ENCODE measurements at places on chromosomes 7 and 10.

GRCh38 chr10:61642150-61642571 lies 20.6 kb upstream of the CABCOCO1 start:
- no peak for DNase-seq

DNA sequence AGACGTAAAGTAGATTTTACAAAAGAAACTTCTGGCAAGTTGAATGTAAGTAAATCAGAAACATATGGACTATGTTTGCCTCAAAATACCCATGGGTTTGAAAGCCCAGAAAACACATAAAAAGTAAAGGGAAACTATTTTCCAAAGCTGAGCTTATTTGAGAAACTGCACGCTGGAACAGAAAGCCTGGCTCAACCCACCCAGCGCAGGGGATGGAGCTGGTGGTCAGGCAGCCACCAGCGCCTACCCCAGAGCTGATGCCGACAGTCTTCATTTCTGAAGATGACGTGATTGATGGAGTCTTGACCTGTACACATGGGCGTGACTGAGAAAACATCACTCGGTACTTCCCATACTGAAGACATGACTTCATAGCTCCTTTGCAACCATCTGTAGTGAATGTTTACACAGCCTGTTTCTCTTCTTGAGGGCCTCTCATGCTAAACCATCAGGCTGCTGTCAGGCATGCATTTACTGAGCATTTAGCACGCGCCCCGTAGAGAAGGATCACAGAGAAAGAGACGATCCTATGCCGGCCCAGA lies 232.6 kb upstream of the AUTS2 start:
- no peak for DNase-seq

GRCh38 chr10:76649723-76650127 lies 987.9 kb downstream of the KCNMA1 start:
- no peak for DNase-seq

GRCh38 chr7:49297958-49298357 lies 373.6 kb downstream of the CDC14C start:
- no peak for DNase-seq

DNA sequence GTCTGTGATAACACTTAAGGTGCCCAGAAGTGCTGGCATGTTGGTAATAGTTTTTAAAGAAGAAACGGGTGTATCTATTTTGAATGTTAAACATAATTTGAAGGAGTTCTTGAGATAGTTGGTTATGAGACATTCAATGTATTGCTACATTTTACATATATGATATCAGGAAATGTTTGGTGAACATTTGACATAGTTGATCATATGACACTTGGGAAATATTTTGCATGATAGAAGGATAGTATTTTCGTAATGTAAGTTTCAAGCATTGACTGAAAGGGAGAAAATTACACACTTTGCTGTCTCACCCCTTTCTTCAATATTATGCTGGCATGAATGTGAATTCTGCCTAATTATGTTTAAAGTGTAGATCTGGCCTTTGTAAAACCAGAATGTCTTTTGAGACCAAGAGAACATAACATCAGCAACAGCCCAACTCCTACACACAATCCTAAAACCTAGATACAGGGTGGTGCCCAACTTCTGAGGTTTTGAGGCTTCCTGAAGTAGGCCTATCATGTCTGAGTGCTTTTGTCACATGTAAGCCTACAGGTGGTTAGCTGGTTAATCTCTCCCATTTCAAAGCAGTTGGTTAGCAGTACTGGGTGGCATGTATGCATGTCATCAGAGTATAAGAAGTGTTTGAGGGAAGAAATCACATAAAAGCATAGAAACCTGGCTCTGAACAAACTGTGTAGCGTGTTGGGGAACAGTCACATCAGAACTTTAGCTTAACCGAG lies 2.1 kb downstream of the ADD3 start:
- DNase-seq: no peak

DNA sequence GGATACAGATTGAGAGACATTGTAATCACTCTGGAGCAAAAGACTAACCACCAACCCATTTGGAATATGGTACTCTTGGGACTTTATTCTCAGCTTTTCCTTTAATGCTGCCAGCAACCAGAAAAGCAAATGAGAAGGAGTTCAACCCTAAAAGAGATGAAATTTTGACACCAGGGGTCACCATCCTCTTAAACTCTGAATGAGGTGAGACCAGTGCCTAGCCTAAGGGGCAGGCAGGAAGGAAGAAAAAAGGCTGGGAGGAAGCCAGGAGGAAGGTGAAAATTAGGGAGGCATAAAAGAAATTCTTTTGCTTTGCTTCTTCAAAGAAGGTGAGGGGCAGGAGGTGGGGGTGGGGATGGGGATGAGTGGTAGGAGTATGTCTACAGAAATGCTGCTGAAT lies 135.8 kb downstream of the JAZF1 start:
- DNase-seq: no peak

DNA sequence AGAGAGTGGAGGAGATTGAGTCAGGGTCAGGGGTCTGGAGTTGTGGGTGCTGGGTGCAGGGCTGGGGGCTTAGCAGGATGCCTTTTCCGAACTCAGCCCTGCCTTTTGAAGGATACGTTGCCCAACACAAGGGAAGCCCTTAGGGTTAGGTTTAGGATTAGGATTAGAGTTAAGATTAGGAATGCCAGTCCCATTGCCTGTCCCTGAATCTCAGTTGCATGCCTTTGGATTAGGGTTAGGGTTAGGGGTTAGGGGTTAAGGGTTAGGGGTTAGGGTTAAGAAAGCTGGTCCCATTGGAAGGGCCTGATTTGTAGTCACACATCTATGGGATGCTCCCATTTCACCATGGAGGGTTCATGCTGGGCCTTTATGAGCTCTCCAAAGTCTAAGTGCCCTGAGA lies 20.8 kb upstream of the ZNF488 start:
- no peak for DNase-seq

GRCh38 chr7:134701272-134701671 lies 54.6 kb downstream of the BPGM start:
- DNase-seq: peak; percentile 5

DNA sequence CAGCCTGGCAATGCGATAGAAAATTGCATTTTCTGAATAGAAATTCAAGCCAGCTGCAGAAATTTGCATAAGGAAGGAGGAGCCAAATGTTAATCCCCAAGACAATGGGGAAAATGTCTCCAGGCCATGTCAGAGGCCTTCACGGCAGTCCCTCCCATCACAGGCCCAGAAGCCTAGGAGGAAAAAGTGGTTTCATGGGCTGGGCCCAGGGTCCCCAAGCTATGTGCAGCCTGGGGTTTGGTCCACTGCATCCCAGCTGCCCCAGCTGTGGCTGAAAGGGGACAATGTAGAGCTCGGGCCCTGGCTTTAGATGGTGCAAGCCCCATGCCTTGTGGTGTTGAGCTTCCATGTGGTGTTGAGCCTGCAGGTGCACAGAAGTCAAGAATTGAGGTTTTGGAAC lies 10.0 kb upstream of the GARIN1A start:
- DNase-seq: no peak

DNA sequence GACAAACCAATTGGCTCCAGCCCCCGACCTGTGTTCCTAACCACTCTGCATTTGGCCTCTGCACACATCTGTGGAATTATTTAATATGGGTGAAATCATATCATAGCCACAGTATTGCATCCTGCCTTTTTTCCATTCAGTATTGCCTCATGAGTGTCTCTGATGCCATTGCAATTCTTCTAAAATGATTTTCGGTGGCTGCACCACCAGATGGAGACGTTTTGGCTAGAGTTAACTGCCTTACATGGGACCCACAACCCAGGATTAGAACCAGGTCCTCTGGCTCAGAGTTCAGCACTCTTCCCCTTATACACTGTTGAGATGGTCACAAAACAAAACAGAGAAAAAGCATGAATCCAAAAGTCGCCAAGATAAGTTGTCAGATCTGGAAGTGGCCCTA lies 180.8 kb downstream of the EMX2 start:
- no peak for DNase-seq

DNA sequence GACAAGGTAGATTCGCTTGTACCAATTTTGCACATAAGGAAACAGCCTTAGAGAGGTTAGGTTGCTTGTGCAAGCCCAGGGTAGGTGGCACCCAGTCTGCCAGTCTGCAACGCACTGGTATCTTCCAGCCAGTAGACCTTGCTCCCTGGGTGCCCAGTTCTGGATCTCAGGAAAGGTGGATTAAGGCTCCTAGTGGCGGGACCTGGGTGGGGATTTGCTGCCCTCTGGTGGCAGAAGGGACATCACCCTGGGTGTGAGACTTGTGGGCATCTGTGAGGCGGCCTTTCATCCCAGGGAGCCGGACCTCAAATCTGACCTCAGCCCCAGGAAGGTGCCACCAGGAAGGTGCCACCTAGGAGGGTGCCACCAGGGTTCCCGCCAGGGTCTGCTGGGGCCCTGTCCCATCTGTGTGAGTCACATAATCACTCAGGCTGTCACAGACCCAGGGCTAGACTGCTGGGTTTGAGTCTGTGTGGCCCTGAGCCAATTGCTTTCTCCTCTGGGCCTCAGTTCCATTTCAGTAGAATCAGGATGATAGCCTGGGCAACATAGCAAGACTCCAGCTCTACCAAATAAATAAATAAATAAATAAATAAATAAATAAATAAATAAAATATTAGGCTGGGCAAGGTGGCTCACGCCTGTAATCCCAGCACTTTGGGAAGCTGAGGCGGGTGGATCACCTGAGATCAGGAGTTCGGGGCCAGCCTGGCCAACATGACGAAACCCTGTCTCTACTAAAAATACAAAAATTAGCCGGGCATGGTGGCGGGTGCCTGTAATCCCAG lies 5.3 kb upstream of the PRKRIP1 start:
- peak; percentile 51 for DNase-seq

DNA sequence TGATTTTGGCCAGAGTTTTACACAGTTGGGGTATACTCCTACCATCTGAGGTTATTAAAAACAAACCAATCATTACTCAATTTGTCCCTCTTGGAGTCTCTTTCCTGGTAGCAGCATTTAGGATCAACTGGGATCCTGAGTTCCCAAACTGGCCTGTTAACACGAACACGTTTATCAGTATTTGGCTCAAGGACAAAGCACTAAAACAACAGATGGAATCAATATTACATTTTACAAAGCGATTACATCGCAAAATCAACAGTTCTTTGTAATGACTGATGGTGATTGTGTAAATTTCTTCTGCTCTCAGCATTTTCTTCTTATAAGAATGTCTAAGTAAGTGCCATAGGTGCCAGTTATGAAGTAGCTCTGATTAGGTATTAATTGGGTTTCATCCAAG lies 582.9 kb upstream of the ANKRD30A start:
- no peak for DNase-seq

GRCh38 chr10:11896549-11897200 lies 73.5 kb downstream of the PROSER2 start:
- DNase-seq: no peak

DNA sequence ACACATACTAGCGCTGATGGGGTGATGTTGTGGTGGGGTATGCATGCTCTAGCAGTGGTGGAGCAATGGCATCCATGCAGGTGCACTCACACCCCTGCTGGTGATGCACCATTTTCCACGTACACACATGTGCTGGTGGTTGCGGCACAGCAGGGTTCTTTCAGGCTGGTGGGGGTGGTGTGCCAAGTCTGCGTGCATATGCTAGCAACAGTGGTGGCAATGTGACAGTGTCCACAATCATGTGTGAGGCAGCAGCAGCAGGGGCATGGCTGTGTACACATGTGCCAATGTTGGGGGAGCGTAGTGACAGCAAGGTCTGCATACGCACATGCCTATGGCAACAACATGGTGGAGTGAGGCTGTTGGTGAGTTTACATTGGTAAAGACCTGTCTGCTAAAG lies 148.1 kb downstream of the ZWINT start:
- DNase-seq: no peak

DNA sequence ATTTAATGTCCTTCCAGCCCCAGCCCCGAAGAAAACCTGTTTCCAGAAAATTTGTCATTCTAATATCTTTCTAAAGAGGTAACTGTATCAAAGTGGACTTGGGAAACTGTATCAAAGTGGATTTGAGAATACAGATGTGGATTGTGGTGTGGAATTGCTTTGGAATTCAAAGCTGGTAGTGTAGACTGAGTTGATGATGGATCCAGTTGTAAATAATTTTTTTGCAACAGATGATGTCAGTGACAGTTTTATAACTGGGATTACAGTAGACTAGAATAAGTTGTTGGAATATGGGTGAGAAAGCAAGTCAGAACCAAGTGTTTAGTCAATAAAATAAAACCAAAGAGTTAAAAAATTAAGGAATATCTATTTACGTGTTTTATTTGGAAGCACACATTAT lies 202.1 kb downstream of the LRMDA start:
- DNase-seq: no peak

- DNase-seq: no peak
Observed at GRCh38 chr10:34581801-34582532, 233.1 kb downstream of the PARD3 start.

DNA sequence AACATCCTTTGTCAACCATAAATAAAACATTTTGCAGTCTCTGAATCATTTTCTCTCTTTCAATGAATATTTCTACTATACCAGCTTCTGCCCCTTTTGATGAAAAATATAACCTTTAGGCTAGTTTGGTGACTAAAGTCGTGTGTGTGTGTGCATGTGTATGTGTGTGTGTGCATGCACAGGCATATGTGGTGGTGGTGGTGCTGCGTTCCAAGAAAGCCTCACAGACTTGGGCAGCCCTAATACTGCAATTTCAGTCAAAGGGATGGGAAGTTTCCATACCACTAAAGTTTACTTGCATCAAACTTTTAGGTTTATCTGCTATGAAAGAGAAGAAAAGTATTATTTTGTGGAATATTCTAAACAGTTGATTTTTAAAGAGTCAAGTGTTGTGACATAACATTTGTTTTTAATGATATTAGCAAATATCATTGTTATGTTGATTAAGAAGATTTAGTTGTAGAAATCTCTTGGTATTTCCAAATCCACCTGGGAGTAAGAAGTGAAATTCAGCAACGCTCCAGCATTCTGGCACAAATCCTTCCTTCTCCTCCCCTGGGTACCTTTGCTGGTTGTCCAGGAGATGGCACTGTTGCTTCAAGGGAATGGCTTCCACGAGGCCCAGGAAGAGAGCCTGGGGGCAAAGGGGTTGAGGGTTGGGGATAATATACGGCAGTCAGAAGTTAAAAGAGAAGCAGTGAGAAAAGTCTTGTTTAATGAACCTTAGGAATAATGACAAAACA lies 41.5 kb downstream of the ASB4 start:
- DNase-seq: peak; percentile 63

DNA sequence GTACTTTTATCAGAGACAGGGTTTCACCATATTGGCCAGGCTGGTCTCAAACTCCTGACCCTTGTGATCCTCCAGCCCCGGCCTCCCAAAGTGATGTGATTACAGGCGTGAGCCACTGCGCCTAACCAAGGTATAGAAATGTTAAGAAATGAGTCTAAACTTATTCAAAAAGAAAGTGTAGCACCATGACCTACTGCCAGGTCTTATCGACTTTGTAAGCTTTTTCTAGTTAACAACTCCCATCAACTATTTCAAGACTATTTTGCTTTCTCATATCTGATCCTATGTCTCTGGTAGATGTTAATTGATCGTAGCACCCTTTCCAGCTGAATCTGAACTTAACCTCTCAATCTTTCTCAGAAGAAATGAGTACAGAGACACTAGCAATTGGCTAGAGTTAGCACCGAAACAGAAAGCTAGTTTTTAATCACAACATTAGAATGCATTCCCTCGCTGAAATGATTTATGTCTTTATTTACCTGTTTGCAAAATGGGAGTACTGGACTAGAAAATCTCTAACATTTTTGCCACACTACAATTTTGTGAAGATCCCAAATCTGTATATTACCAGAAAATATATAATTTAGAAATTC lies 114.0 kb upstream of the HGF start:
- no peak for DNase-seq

- DNase-seq: no peak
Observed at GRCh38 chr7:73995330-73995729, 32.6 kb upstream of the ELN start.

GRCh38 chr7:69334701-69335100 lies 263.6 kb upstream of the AUTS2 start:
- DNase-seq: no peak

All from NCI-H1694 (cell line).